ENCODE measurements at places on chromosomes 16 and 17. TPM values are rescaled to one million over a fixed set of nuclear protein-coding genes. Genes with fewer than 3 reads are reported as not detected.

- DNase-seq = no peak
These were observed 21.4 kb upstream of the ABR start for GRCh38 chr17:1201132-1201702.

Gene TAT
- not detected for total RNA-seq

Gene MT4
- not detected for total RNA-seq

DNA sequence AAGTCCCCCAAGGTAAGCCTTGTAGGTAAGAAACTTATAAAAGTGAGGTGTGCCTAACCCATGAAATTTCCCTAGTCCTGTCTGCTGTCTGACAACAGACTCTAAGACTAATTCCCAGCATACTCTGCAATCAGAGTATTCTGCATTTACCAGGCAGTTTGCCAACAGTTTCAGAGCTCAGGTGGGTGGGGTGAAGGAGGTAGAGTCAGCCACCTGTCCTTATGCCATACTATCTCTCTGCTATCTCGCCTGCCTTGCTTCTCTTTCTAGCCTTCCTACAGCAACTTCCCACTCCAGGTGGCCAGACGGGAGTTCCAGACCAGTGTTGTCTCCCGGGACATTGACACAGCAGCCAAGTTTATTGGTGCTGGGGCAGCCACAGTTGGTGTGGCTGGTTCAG lies 2.3 kb downstream of the ATP5MC1 start:
- DNase-seq = no peak

Gene TNFSF13
- 15.0 TPM for total RNA-seq

DNA sequence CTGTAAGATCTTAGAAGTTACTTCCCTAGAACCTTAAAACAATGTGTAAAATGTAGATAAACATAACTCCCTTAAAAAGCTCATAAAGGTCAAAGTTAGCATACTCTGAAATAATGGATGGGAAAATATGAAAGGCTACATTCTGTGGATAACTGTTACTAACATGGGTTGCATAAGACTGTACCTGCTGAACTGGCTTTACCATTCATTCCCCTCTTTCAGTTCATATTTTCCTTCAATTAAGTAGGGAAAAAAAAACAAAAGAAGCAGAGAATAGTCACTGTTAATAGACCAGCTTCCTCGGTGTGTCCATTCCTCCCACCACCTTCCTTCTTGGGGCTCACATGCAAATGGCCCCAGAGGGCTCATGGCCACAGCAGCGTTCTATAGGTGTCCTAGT lies 7.5 kb upstream of the MEIOB start:
- DNase-seq = no peak

Gene CDK3
- total RNA-seq = 3.9 TPM

Gene ABCC11
- not detected for total RNA-seq

Gene B4GALNT2
- total RNA-seq = not detected

GRCh38 chr17:36503456-36504155 lies 17.1 kb downstream of the ZNHIT3 start:
- no peak for DNase-seq

DNA sequence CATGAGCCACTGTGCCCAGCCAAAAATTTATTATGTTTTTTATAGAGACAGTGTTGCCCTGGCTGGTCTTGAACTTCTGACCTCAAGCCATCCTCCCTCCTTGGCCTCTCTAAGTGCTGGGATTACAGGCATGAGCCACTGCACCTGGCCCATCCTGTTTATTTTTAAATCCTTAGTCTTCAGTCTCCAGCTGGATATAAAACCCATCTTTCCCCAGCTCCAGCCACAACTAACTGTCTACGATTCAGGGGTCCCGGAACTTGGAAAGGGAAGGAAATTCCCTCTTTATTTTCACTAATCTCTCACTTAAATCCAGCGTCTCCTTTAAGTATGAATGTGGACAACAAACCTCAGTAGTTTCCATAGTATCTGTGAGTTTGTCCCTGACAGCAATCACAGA lies 62.2 kb downstream of the IQCK start:
- DNase-seq = no peak

Gene GPR139
- total RNA-seq = not detected

DNA sequence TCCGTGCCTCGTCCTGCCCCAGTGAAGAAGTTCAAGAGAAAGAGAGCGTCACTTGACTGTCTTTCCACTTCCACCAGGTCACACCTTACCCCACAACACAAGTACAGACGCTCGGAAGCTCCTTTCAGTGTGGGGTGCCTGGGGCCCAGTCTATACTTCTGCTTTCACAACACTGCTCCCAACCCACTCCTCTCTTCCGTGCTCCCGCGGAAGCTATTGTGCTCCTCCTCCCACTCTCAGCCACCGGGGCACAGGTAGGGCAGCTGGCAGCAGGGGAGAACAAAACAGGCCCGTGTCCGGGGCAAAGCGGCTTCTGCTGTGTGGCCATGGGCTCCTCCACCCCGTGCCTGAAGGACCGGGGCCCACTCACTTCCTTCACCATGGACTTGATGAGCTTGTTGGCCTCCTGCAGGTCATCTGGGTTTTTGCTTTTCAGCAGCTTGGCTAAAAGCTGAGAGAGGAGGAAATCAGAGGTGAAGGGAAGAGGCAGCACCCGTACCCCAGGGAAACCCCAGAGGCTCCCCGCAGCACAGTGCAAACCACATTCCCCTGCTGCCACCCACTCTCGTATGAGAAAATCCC lies 18.9 kb downstream of the GGA3 start:
- no peak for DNase-seq

Gene JUP
- total RNA-seq = 139 TPM

- no peak for DNase-seq
These were observed 7.3 kb upstream of the KDM8 start for GRCh38 chr16:27195941-27196595.

Gene SLC35G6
- not detected for total RNA-seq

- DNase-seq = no peak
These were observed 25.5 kb downstream of the FOXK2 start for GRCh38 chr17:82545071-82545462.

Gene FBXW10B
- 0.16 TPM for total RNA-seq

GRCh38 chr17:17950806-17951205 lies 21.4 kb downstream of the TOM1L2 start:
- no peak for DNase-seq

DNA sequence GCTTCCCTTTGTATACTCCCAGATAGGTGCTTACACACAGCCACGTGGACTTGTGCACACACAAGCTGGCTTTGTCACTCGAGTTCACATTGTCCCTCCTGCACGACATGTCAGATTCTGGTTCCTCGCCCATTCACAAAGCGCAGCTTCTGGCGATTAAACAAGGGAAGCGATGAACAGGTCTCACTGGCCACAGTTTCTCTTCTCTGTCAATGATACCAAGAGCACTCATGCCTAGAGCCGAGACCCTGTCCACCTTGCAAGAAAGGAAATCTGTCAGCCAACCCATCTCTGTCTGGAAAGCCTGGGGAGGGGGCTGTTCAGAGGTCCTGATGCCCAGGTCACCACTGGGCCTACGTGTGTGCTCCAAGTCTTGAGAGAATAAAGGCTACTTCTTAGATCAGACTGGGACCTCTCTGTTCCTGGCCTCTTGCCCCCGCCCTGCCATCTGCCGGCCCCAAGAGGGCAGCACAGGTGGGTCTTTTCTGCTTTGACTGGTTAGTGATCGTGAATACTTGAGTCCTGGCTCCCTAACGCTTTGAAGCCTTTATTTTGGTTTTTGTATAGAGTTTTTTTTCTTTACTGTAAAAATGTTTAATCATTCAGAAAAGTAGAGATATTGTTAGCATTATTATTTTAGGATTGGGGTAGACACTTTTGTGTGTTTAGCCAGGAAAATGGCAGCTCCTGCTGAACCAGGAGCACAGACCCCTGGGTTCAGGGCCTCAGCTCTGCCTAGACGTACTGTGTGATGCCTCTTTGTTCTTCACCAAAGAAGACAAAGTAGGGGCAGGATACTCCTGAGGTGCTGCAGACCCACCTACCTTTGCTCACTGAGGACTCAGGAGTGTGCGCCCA lies 104.7 kb downstream of the MRM1 start:
- DNase-seq = no peak

- DNase-seq = no peak
These were observed 273.8 kb downstream of the C16orf95 start for GRCh38 chr16:87043231-87044031.

DNA sequence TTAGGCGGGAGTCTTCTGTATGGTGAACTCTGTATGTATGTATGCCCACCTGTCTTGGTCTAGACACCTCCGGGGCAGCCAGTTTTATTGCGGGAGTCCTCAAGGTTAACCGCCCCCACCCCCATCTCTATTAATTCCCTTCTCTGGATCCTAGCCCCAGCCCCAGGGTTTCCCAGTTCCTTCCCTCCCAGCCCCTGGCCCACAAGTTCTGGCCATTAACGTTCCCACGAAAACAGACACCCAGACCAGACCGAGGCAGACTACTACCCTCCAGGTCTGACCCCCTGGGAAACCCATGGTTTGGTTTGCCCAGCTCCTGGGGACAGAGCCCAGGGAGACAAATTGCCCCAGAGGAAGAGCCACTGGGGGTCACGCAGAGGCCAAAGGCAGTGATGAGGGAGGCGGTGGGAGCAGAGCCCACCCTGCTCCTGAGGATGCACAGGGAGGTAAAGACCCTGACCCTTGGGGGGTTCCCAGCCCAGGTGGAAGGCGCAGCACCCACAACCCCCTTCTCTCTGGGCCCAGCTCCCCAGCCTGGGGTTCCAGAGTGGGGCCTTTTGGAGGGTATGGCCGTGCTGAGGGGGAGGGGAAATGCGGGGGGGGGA lies 8.5 kb downstream of the TBKBP1 start:
- DNase-seq = no peak

DNA sequence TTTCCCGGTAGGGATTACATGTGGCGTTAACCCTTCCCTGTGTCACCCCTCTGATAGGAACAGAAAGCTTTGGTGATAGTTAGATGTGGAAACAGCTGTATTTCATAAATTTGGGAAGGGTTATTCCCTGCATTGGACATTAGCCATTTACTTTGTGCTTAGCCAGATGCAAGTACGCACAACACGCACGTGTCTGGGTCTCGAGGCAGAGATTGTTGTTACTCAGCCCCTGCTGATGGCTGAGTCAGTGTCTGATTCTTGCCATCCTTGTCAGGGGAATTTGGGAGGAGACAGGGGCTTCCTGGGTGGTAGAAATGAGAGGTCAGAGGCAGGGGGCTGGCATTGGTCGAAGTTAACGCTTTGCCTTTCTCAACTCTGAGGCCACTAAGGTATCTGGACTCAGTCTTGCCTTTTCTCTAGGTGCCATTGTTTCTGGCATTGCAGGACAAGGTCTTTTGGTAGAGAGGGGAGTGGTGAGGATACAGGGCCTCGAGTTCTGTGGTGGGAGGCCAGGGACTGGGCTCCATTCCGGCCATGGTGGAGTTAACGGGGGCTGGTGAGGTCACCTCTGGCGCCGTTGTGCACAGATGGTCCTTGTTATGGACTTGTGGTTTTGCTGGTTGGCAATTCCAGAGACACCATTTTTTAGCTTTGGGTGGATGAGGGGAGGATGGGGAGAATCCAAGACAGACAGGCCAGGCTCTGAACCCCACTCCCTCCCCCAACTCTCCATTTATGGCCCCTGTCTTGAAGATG lies 8.2 kb downstream of the MMP2 start:
- DNase-seq = peak; percentile 70

DNA sequence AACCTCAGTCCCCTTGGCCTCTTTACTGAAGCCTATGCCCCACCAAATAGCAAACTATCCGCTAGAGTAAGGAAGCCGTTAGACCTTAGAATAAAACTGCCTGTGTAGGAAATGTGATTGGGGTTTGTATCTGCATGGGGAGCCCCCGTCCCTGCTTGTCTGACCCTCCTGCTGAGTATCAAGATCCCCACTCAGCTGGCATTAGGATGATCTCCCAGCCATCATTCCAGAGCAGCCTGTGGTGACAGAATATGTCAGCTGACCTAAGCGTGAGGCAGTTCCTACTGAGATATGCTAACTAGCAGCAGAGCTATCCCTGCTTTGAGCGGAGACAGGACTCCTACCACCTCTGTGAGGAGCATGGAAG lies 645 bp upstream of the GFOD2 start:
- DNase-seq = peak; percentile 37

GRCh38 chr17:62150471-62150870 lies 85.4 kb upstream of the MED13 start:
- DNase-seq = no peak

Gene ZNF768
- 46.4 TPM for total RNA-seq

GRCh38 chr17:82392941-82393340 lies 21.4 kb downstream of the UTS2R start:
- no peak for DNase-seq

GRCh38 chr16:6009151-6009550 lies 911.6 kb upstream of the EEF2KMT start:
- no peak for DNase-seq

DNA sequence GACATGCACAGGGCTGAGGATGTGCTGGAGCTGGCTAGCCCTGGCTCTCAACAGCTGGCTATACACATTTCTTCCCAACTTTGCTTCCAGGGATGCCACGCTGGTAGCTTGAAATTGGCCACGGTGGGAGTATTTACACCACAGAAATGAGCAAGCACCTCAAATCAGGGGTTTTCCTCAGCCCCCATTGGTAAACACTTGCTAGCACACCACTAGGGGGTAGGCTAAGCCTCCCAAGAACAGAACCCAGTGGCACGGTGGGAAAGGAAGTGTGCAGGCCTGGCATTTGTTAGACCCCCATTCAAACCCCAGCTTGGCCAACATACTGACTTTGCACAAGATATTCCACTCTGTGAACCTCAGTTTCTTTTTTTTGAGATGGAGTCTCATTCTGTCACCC lies 12.9 kb downstream of the DRC3 start:
- DNase-seq = no peak

DNA sequence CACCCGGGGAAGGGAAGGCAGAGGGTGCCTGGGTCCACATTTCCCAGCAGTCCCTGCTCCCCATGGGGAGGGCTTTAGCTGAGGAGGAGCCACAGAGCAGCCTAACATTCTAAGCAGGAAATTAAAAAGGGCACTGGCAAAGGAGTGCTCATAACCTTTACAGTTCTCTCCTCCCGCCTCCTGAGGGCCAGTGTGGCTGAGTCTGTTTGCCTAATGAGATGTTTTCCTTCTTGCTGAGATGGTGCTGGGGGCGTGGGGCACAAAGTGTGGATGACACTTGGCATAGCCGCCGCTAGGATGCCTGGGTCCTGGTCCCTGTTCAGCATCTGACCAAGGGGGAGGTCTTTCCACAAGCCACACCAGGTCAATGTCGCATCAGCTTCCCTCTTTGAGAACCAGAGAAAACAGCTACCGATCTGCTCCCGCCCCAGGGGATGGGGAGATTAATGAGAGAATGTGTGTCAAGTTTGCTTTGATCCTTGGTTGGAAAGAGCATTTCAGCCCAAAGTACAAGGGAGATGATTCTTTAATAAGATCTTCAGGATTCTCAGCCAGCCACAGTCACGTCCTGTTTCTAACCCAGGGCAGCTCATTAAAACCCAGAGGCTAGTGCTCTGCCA lies 5.8 kb downstream of the KIF18B start:
- no peak for DNase-seq

Gene CDIPT
- 90.8 TPM for total RNA-seq

Gene TPSG1
- 0.21 TPM for total RNA-seq
